ENCODE measurements at places on chromosomes 2 and 18. TPM values are rescaled to one million over a fixed set of nuclear protein-coding genes. Genes with fewer than 3 reads are reported as not detected.

NCKAP5 gene
- 2.9 TPM for total RNA-seq

CIB4 gene
- total RNA-seq, result not detected

NEB gene
- 0.32 TPM for total RNA-seq

TBC1D8 gene
- total RNA-seq, result 25.7 TPM

SLC9A4 gene
- not detected for total RNA-seq

TFCP2L1 gene
- not detected for total RNA-seq

PECR gene
- total RNA-seq, result 4.6 TPM

CD28 gene
- not detected for total RNA-seq

WDR43 gene
- total RNA-seq, result 109 TPM

TSPYL6 gene
- total RNA-seq, result not detected

SCYGR6 gene
- total RNA-seq, result not detected
